ENCODE measurements at places on chromosomes 16 and 17.

- no peak for DNase-seq
- H3K36me3 ChIP-seq = peaks cover 11% of the 10 kb centered on the region
- H3K4me3 ChIP-seq = no peak overlapping the region
- H3K27ac ChIP-seq = no peak overlapping the region
Measured at GRCh38 chr17:74865504-74866197, 6.0 kb upstream of the GRIN2C start.

GRCh38 chr16:88747588-88748301 is 37.3 kb downstream of the PIEZO1 start:
- no peaks in the 10 kb centered on the region for H3K27me3 ChIP-seq
- peaks cover 18% of the 10 kb centered on the region for H3K4me1 ChIP-seq
- DNase-seq = peak; percentile 51
- H3K36me3 ChIP-seq = peaks cover 4% of the 10 kb centered on the region
- peak overlapping the region; percentile 46 for H3K27ac ChIP-seq
- H3K4me3 ChIP-seq = no peak overlapping the region

GRCh38 chr16:70730944-70731343 is 45.1 kb upstream of the MTSS2 start:
- no peak overlapping the region for H3K27ac ChIP-seq
- H3K27me3 ChIP-seq = no peaks in the 10 kb centered on the region
- peaks cover 10% of the 10 kb centered on the region for H3K36me3 ChIP-seq
- H3K4me3 ChIP-seq = no peak overlapping the region
- no peak for DNase-seq

- peaks cover 21% of the 10 kb centered on the region for H3K36me3 ChIP-seq
- H3K4me1 ChIP-seq = peaks cover 40% of the 10 kb centered on the region
- H3K4me3 ChIP-seq = peak overlapping the region; percentile 87
- DNase-seq = no peak
Measured at GRCh38 chr17:51261024-51261963, 948 bp downstream of the UTP18 start.

- no peak overlapping the region for H3K4me3 ChIP-seq
- DNase-seq = no peak
- H3K36me3 ChIP-seq = no peaks in the 10 kb centered on the region
- no peak overlapping the region for H3K27ac ChIP-seq
- no peaks in the 10 kb centered on the region for H3K4me1 ChIP-seq
- peaks cover 14% of the 10 kb centered on the region for H3K27me3 ChIP-seq
Measured at GRCh38 chr16:81405702-81406113, 38.9 kb upstream of the CMIP start.

All from activated naive CD8-positive, alpha-beta T cell treated with anti-CD3 and anti-CD28 coated beads, Interleukin-2, amount 10 ng/mL, durations not matched to agents 7 days and 5 days (primary cell).